Renal cortex interstitium (tissue), 15 donors: ENCODE measurements at places on chromosomes 2 and 18.

DNA sequence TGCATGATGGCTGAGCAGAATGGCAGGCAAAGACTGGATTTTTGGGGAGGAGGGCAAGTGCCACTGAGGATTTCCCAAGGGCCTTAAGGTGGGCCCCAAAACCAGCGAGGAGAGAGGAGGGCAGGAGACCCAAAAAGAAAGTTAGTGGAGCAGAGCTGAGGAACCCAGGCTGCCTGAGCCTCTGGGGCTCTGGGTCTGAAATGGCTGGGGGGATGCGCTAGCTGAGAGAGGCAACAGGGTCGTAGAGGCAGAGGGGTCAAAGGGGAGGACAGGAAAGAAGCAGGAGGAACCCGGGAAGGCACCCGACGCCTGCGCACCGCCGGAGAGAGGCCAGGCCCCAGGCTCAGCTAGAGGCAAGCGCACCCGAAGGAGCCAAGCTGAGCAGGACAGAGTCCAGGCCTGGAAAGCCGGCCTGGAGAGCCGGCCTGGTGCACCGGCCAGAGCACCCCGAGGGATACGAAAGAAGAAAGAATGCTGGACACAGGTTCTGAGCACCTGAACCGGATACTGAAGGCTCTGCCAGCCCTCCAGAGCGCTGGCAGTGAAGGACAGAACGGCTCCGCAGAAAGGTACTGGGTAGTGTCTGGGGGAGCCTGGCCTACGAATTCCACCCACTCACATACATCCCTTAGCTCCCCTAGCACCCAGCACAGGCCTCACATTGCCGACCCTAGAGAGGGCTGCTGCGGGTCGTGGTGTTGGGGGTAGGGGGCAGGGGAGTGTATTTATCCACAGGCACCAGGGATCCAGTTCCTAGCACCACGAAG is 39.5 kb upstream of the ATP6V1B1 start:
- DNase-seq: no peak

- no peak for DNase-seq
Observed at GRCh38 chr2:233441161-233442027, 87.1 kb downstream of the DGKD start.

GRCh38 chr18:43710135-43710534 is 432.8 kb upstream of the SYT4 start:
- no peak for DNase-seq

GRCh38 chr2:12688091-12688490 is 28.6 kb upstream of the TRIB2 start:
- DNase-seq: no peak

- no peak for DNase-seq
Observed at GRCh38 chr18:56691530-56691929, 40.4 kb downstream of the WDR7 start.

DNA sequence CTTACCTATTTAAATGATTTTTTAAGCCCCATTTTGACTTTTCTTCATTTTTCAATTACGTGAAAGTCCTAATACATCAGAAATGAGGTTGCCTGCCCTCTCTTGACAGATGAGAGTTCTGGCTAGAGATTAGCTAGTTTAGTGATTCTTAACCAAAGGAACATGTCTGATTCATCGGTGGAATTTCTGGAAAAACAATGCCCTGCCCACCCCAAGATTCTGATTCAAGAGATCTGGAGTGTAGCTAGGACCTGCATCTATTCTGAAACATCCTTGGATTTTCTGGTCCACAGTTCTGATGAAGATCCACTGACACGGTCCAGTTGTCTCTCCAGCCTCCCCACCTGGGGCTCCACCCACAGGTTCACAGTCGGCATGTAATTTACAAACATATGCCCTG is 111.2 kb downstream of the KLF7 start:
- DNase-seq: no peak
